ENCODE measurements at places on chromosomes 11 and 22.
A peak's percentile ranks its signal among the peaks of the same experiment; 100 is the strongest.

DNA sequence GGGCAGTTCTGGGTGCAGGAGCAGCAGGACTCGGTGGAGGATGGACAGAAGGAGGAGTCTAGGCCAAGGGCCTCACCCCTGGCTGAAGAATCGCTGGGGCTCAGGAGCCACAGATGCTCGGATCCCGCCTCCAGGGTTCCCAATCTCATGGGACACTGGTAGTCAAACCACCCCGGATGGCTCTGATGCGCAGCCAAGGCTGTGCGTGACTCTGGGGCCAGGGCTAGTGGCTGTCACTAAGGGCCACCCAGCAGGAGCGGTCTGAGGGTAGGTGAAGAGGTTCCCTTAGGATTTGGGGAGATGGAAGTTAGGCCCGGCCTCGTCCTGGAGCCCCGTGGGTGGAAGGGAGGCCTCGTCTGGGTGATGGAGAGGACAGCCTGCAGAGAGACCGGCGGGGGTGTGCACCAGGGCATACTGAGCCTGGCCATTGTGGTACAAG lies 300.6 kb downstream of the TBC1D22A start:
- DNase-seq, result no peak

- DNase-seq, result no peak
Measured at GRCh38 chr11:47495011-47495855, 46.3 kb upstream of the RAPSN start.

- no peak for DNase-seq
Measured at GRCh38 chr22:34297536-34298120, 377.4 kb upstream of the LARGE1 start.

GRCh38 chr11:70610566-70611565 lies 212.5 kb downstream of the CTTN start:
- DNase-seq, result no peak

DNA sequence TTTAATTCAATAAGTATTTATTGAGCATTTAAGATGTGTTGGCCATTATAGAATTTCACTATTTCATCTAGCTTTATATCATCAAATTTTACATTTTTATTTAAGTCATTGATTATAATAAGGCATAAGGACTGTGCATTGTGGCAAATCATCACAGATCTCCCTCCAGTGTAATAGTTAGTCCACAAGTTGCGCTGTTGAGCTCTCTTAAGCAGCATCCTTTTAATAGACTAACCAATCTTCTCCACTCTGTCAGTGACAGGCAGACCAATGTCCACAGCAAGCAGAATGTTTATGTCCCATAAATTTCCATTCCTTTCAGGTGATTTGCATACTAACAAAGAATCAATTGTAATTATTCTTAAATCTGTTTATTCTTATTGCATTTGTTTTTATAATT lies 595.3 kb upstream of the CCDC90B start:
- DNase-seq, result no peak

GRCh38 chr11:61331651-61332050 lies 1.3 kb downstream of the DDB1 start:
- no peak for DNase-seq

- DNase-seq, result no peak
Measured at GRCh38 chr11:67998150-67999045, 5.5 kb downstream of the UNC93B1 start.

DNA sequence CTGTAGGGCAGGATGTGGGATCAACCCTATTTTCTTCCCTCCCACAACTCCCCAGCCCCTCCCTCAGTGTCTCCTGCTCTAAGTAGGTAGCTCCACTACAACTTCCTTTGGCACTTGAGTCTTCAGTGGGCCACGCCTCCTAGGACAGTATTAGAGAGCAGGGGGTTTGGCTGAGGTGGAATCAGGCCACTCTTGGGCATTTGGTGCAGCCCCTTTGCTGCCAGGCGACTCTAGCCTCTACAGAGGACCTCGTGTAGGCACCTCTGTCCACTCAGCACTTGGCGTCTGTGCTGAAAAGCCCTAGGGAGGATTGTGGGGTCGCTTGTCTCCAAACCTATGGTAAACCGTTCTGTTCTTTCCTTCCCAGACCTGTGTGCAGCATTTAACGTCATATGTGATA lies 2.7 kb downstream of the FADD start:
- DNase-seq, result no peak

GRCh38 chr11:19895776-19896175 lies 183.1 kb downstream of the NAV2 start:
- DNase-seq, result no peak

GRCh38 chr11:128888034-128888985 lies 2.8 kb upstream of the KCNJ5 start:
- no peak for DNase-seq

GRCh38 chr11:9858822-9859221 lies 194.9 kb downstream of the SWAP70 start:
- DNase-seq, result no peak

DNA sequence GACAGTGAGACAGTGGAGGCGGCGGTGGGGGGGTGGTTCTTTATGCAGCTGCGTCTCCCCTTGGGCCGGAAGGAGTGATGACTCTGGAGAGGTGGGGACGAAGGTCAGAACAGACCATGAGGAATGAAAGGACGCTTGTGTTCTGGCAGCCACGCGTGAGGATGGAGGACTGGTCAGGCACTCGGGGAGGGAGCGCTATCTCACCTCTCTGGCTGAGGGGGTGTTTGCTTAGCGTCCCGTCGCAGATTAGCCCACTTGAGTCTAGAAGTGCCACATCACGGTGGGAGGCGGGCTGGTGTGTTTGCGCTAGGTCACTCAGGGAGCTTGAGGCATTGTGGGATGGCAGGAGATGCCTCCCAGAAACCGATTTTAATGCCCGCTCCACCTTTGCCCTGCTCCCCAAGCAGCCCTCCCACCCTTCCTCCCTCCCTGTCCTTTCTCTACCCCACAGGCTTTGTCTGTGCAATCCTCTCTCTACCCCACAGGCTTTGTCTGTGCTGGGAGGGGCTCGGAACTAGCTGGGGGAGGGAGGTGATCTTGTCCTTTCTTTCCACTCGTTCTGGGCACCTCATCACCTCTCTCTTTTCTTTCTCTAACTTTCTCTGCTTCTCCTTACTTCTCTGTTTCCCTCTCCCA lies 97.8 kb downstream of the PKNOX2 start:
- no peak for DNase-seq

GRCh38 chr22:23131931-23132330 lies 9.9 kb downstream of the RSPH14 start:
- no peak for DNase-seq

DNA sequence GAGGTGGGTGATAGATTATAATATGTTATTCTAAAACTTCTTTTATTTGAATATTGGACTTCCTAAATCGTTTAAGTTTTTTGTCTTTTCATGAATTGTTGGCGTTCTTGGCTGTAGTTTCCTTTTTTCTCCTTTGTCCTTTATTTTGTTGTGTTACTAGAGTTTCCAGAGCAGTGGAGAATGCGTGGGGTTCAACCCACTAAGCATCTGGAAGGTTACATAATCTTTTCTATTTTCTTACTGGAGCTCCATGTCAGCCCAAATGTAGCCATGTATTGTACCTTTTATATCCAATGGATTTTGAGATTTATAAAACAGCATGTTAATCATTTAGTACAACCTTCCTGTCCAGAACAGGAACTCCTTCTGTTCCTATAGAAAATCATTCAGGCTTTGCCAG lies 63.2 kb downstream of the PPP6R3 start:
- DNase-seq, result no peak

DNA sequence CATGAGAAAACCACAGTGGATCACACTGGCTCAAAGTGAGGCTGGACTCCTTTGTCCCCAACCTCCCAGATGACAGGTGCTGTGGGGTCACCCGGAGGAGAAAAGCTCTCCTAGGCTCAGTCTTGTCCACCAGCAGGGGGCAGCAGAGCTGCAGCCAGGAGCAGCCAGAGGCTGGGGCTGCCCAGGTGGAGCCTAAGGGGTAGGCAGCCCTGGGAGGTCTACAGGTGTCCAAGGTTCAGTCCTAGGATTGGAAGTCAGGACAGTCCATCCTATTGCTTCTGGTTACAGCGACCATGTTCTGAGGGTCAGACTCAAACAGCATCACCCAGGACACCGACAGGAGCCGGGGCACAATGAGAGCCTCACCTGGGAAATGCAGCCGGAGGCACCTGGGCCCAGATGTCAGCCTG lies 77.6 kb upstream of the IGLL5 start:
- no peak for DNase-seq

DNA sequence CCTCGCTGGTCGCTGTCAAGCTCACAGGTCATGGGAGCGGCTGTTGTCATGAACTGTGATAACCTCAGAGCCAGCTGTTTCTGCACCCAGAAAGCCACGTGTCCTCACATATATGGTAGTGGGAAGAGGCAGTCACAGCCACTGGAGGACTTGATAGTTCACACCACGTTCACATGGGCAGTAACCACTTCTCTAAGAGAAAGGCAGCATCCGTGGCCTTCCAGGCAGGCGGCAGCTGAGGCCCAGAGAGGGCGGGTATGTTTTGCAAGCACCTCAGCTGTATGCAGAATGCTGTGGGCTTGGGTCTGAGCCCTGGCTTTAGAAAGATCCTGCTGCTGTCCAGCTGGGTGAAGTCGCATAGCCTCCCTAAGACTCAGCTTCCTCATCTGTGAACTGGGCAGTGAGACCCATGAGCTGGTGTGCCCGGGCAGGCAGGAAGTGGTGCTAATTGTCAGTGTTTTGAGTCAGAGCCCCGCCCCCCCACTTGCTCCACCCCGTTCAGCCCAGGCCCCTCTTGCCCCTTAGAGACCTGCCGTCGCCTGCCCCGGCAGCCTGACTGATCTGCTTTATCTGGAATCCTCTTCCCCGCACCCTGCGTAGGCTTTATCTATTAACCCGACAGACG lies 13.3 kb downstream of the TTC38 start:
- DNase-seq, result no peak

GRCh38 chr11:134893810-134894685 lies 482.0 kb upstream of the B3GAT1 start:
- DNase-seq, result no peak

DNA sequence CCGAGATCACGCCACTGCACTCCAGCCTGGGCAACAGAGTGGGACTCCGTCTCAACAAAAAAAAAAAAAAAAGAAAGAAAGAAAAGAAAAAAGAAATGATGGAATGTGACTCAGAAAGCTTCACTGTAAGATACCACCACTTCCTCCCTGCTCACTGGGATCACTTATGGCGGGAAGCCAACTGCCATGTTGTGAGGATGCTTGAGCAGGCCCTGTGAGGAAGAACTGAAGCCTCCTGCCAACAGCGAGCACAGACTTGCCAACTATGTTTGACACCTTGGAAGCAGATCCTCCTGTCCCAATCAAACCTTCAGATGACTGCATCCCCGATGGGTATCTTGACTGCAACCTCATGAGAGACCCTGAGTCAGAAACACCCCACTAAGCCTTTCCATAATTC lies 8.3 kb downstream of the SEC14L6 start:
- DNase-seq, result no peak

DNA sequence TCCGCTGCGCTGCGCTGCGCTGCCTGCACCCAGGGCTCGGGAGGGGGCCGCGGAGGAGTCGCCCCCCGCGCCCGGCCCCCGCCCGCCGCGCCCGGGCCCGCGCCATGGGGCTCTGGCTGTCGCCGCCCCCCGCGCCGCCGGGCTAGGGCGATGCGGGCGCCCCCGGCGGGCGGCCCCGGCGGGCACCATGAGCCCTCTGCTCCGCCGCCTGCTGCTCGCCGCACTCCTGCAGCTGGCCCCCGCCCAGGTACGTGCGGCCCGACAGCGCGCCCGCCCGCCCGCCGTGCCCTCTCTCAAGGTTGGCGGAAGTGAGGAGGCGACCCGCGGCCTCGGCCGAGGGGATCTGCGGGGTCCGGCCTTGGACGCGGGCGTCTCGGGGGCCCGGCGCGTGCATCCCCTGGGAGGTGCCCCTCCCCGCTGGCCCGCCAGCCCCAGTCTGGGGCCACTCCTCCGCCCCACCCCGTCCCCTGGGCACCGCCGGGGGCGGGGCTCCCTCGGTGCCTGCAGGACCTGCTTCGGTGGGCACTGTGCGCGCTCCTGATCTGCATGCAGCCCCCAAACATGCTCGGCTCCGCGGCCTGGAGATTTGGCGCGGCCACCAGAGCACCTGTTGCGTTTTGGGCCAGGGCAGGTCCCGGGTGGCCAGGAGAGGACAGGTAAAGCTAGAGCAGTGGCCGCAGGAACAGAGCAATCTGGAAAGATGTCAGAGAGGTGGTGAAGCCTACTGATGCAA lies 429 bp downstream of the VEGFB start:
- DNase-seq, result no peak

GRCh38 chr22:29914165-29914564 lies 31.2 kb downstream of the MTMR3 start:
- DNase-seq, result no peak

GRCh38 chr11:10041748-10042446 lies 252.1 kb downstream of the SBF2 start:
- no peak for DNase-seq

DNA sequence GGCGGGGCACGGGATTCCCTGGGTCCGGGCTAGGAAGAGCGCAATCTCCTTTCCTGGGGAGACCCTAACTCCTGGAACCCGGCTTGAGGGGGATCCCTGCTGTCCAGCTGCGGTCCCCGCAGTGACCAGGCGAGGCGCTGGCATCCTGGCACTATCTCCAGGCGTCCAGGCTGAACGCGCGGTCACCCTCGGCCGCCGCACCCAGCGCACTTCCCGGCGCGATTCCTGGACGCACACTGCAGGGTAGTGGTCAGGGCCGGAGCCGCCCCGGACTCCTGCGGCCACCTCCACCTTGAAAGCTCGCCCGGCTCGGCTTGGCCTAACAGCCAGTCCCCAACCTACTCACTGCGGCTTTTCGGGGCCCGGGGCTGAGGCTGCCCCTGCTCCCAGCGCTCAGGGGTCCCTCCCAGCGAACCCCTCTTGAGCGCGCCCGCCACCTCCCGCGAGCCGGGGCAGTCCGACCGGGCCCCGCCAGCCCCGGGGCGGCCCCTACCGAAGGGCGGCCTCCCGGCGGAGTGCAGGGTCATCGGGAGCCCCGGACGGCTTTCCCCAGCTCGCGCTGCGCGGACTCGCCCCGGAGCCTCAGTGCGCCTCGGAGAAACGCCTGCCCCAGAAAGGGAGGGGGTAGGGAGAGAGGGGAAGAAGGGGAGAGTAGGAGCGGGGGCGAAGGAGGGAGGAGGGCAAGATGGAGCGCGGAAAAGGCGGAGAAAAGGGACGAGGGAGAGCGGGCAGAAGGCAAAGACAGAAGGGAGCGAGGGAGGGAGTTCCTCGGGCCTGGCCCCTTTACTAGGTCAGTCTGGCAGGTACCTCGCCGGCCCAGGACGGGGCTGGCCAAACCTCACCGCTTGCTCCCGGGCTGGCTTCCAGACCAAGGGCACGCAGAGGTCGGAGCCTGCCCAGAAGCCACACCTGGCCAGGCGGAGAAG lies 1.0 kb downstream of the POU2AF3 start:
- DNase-seq, result no peak

GRCh38 chr22:31343235-31344191 lies 2.6 kb downstream of the PATZ1 start:
- peak; percentile 9 for DNase-seq

DNA sequence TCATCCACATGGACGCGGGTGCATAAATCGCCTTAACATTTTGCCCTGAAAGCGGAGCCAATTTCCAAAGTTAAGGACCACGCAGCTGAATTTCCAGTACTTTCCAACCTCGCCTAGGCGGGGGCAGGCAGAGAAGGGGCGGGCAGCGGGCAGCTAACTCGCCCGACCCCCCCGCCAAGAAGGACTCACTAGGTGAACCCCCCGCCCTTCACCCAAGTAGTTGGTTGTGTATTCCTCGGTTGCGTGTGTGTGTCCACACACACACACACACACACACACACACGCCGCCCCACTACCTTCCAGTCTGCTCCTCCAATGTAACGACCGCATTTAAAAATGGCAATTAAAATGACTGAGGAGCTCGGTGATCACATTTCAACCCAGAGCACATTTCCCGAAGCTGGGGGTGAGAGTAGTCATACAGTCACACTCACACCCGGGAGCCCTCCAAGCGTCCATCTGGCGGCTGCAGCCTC lies 1.4 kb downstream of the TENM4 start:
- no peak for DNase-seq

- DNase-seq, result no peak
Measured at GRCh38 chr11:128904656-128905344, 13.6 kb downstream of the KCNJ5 start.

Data from activated T-cell treated with anti-CD3 and anti-CD28 coated beads for 24 hours (primary cell).